ENCODE measurements at places on chromosomes 5 and 9.
A peak's percentile ranks its signal among the peaks of the same experiment; 100 is the strongest.

- no peaks in the 10 kb centered on the region for H3K36me3 ChIP-seq
- DNase-seq, result no peak
- no peaks in the 10 kb centered on the region for H3K27me3 ChIP-seq
- no peaks in the 10 kb centered on the region for H3K4me1 ChIP-seq
Measured at GRCh38 chr5:62603934-62604333, 25.3 kb downstream of the LRRC70 start.

DNA sequence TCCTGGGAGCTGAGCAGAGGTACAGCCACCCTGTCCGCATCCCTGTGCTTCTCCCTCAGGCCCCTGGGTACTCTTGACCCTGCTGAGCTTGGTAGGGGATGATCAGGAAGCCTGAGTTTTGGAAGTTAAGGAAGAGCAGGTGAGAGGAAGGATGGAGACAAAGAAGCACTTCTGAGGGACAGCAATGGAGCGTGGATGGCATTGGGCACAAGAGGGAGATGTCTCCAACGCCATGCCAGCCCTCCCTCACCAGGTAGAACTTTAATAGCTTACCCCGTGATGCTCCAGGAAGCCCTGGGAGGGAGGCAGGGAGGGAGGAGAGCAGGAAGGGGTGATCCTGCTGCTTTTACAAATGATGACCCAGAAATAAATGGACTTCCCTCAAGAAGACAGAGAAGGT lies 29.9 kb upstream of the SMU1 start:
- peaks cover 20% of the 10 kb centered on the region for H3K4me1 ChIP-seq
- H3K27ac ChIP-seq, result no peak overlapping the region
- H3K4me3 ChIP-seq, result no peak overlapping the region
- DNase-seq, result peak; percentile 11
- no peaks in the 10 kb centered on the region for H3K36me3 ChIP-seq

GRCh38 chr9:14302405-14302804 lies 11.5 kb downstream of the NFIB start:
- peaks cover 6% of the 10 kb centered on the region for H3K36me3 ChIP-seq
- no peak for DNase-seq
- H3K4me3 ChIP-seq, result no peak overlapping the region

GRCh38 chr9:131554843-131555351 lies 9.6 kb downstream of the PRRT1B start:
- H3K27me3 ChIP-seq, result peaks cover 28% of the 10 kb centered on the region
- no peaks in the 10 kb centered on the region for H3K36me3 ChIP-seq
- H3K27ac ChIP-seq, result no peak overlapping the region
